ENCODE measurements at places on chromosomes 7 and 10. TPM values are rescaled to one million over a fixed set of nuclear protein-coding genes. Genes with fewer than 3 reads are reported as not detected.

- no peak overlapping the region for H3K27ac ChIP-seq
- no peaks in the 10 kb centered on the region for H3K27me3 ChIP-seq
- no peak for DNase-seq
These were observed 759.4 kb downstream of the CNTNAP2 start for GRCh38 chr7:146875981-146876380.

DNA sequence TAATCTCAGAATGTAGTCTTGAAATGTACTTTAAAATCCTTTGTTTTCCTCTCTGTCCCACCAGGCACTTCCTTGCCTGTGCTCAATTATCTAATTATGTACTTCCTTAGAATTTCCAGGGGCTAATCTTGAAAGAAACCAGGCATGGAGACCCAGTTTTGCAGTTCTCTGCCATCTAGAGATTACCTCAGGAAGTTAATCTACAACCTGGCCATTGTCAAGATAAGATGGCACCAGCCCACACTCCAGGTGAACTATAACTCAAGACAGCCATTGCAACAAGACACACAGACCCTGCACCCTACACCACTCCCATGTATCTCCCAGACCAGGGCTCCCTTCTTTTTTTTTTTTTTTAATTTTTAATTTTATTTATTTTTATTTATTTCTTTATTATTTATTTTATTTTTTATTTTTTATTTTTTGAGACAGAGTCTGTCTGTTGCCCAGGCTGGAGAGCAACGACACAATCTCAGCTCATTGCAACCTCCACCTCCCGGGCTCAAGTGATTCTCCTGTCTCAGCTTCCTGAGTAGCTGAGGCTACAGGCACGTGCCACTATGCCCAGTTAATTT, 85.9 kb upstream of the TRIM24 start:
- H3K4me1 ChIP-seq: no peaks in the 10 kb centered on the region
- H3K27ac ChIP-seq: no peak overlapping the region
- no peaks in the 10 kb centered on the region for H3K27me3 ChIP-seq
- DNase-seq: no peak
- H3K36me3 ChIP-seq: no peaks in the 10 kb centered on the region

DNA sequence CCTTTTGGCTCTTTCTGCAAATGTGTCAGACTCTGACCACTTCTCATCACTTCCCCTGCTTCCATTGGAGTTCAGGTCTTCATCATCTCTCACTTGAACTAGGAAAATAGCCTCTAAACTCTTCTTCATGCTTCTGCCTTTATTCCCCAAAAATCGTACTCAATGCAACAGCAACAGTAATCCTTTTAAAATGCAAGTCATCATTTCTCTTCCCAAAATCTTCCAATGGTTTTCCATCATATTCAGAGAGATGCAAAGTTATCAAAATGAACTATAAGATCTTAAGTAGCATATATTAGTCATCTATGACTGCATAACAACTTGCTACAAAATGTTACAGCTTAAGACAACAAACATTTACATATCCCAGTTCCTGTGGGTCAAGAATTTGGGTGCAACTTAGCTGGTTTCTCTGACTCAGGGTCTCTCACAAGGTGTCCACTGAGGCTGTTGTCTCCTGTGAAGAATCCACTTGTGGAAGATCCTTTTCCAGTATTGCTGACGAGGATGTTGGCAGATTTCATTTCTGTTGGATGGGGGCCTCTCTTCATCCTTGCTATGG, 31.0 kb upstream of the ETV1 start:
- no peaks in the 10 kb centered on the region for H3K4me1 ChIP-seq
- H3K27me3 ChIP-seq: no peaks in the 10 kb centered on the region
- DNase-seq: no peak
- no peaks in the 10 kb centered on the region for H3K36me3 ChIP-seq

DNA sequence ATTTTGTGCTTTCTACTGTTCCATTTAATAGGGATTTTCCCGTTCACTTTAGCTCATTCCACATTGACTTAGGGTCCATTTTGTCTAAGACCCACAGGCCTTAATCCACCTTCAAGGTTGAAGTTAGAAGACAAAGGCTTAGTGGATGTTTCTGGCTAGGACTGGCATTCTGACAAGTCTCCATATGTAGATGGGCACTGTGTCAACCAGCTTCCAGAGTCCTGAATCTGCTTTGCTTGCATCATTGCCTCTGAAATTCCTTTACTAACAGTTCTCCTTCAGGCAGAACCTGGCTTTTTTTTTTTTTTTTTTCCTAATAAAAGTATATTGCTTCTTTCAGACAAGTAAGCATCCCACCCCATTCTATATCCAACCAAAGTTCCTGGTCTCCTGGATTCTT, 69.6 kb upstream of the PDCD4 start:
- no peaks in the 10 kb centered on the region for H3K36me3 ChIP-seq
- peak overlapping the region; percentile 46 for H3K27ac ChIP-seq
- no peak overlapping the region for H3K4me3 ChIP-seq
- no peaks in the 10 kb centered on the region for H3K27me3 ChIP-seq

- H3K27me3 ChIP-seq: peaks cover 11% of the 10 kb centered on the region
- no peak overlapping the region for H3K4me3 ChIP-seq
- no peak for DNase-seq
- no peaks in the 10 kb centered on the region for H3K36me3 ChIP-seq
- no peak overlapping the region for H3K27ac ChIP-seq
- no peaks in the 10 kb centered on the region for H3K4me1 ChIP-seq
These were observed 110.1 kb upstream of the INSYN2A start for GRCh38 chr10:127306479-127306878.

- no peak for DNase-seq
- H3K27me3 ChIP-seq: peaks cover 42% of the 10 kb centered on the region
- H3K4me1 ChIP-seq: peaks cover 12% of the 10 kb centered on the region
- H3K4me3 ChIP-seq: peak overlapping the region; percentile 48
- H3K27ac ChIP-seq: no peak overlapping the region
These were observed 1.1 kb upstream of the STK32C start for GRCh38 chr10:132308587-132309470.

- DNase-seq: no peak
- H3K27me3 ChIP-seq: no peaks in the 10 kb centered on the region
- no peak overlapping the region for H3K27ac ChIP-seq
- no peak overlapping the region for H3K4me3 ChIP-seq
- no peaks in the 10 kb centered on the region for H3K4me1 ChIP-seq
These were observed 27.0 kb upstream of the GPR26 start for GRCh38 chr10:123639131-123639530.

GRCh38 chr10:66837990-66838389, 87.8 kb upstream of the LRRTM3 start:
- H3K27me3 ChIP-seq: no peaks in the 10 kb centered on the region
- no peak overlapping the region for H3K4me3 ChIP-seq
- no peak overlapping the region for H3K27ac ChIP-seq
- H3K4me1 ChIP-seq: no peaks in the 10 kb centered on the region

DNA sequence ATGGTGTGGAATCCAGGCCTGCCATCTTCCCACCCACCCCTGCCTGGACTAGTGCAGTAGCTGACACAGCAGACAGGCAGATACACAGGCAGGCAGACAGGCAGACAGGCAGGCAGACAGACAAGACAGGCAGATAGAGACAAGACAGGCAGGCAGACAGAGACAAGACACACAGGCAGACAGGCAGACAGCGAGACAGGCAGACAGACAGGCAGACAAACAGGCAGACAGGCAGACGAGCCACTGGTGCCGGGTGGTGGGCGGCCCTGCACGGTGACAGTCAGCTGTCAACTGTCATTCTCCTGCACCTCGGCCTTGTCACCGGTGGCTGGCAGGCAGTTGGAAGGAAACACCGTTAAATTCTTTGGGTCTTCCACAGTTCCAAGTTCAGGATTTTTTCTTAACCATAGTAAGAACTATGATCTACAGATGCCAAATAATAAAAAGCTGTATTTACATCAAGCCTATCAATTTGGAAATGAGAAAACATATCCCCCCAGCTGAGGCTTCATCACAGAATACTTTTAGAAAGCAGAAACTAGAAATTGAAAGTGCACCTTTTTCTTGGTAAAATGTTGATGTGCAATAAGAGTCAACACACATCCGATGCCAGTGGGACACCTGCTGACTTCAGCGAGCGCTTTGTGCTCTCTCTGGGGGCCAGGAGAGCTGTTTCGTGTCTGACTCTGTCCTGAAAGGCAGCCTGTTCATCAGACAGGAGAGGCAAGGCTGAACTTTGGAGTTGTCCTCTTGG, 250.4 kb downstream of the DNAJB6 start:
- no peak overlapping the region for H3K27ac ChIP-seq
- no peak for DNase-seq
- no peak overlapping the region for H3K4me3 ChIP-seq
- H3K4me1 ChIP-seq: peaks cover 10% of the 10 kb centered on the region
- H3K36me3 ChIP-seq: no peaks in the 10 kb centered on the region

GRCh38 chr7:142910481-142910880, 23.1 kb downstream of the TRPV5 start:
- no peak overlapping the region for H3K4me3 ChIP-seq
- no peaks in the 10 kb centered on the region for H3K36me3 ChIP-seq
- H3K4me1 ChIP-seq: no peaks in the 10 kb centered on the region
- no peak for DNase-seq

DNA sequence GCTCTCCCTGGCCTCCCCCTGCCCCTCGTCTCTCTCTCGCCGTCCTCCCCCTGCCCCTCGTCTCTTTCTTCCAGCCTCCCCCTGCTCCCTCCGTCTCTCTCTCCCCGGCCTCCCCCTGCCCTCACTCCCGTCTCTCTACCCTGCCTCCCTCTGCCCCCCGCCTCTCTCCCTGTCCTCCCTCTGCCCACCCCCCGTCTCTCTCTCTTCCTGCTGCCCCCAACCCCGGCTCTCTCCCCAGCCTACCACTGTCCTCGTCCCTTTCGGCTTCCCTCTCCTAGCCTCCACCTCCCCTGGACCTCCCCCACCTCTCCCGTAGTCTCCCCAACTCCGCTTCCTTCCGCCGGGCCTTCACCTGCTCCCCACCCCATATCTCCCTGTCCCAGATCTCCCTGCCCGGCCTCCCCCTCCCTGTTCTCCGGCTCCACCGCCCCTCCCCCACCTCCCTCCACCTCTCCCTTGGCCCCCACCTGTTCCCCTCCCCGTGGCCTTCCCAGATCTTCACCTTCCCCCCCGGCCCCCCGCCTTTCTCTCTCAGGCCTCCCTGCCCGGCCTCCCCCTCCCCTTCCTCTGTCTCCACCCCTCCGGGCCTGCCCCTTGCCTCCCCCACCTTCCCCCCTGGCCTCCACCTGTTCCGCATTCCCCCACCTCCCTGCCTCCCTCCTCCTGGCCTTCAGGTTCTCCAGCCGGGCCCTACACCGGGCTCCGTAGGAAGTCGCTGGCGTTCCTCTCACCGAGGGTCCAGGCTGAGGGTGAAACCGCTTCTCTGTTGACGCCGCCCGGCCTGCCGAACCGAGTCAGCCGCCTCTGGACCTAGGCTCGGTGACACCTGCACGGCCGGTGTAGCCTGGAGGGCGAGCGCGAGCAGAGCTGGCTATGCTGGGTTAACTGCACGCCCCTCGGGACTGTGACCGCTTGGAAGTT, 1.2 kb downstream of the GET4 start:
- DNase-seq: no peak
- peak overlapping the region; percentile 57 for H3K4me3 ChIP-seq
- H3K36me3 ChIP-seq: peaks cover 11% of the 10 kb centered on the region
- H3K27ac ChIP-seq: peak overlapping the region; percentile 85
- peaks cover 57% of the 10 kb centered on the region for H3K4me1 ChIP-seq
- H3K27me3 ChIP-seq: no peaks in the 10 kb centered on the region

DNA sequence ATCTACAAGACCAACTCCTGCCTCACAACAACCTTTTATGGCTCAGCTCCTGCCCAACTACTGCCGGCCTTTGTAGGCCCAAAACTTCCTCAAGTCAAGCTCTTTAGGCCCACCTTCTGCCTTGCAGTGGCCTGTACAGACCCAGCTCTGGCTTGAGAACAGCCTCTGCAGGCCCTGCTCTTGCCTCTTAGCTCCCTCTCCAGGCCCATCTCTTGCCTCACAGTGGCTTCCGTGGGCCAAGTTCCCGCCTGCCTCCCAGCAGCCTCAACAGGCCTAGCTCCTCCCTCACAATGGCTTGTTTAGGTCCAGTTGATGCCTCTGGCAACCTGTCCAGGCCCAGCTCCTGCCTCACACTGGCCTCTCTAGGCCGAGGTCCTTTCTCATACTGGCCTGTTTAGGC, 32.4 kb upstream of the VKORC1L1 start:
- no peak for DNase-seq
- no peaks in the 10 kb centered on the region for H3K4me1 ChIP-seq
- no peak overlapping the region for H3K27ac ChIP-seq
- no peaks in the 10 kb centered on the region for H3K36me3 ChIP-seq
- H3K4me3 ChIP-seq: no peak overlapping the region

DNA sequence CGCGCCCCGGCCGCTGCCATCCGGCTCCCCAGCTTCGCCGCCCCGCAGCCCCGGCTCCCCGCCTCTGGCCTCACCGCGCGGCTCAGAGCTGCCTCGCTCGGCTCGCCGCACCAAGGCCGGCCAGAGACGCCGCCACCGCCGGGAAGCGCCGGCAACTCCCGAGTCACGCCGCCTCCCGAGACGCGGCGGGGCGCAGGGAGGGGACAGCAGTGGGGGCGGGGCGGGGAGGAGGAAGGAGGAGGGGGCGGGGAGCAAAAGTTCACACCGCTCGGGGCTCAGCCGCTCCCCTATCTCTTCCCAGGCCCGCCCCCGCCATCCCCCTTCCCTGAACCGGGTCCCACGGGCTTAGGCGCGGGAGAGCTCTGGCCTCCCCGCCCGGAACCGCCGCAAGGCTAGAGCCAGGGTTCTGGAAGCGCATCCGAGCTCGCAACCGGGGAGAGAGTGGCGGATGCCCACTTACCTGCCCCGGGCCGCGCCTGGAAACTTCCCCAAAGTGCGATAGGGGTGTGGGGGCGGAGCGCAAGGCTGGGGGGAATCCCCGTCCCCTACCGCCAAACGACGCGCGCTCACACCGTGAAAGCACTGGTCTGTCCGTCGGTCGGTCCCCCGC, 1.0 kb downstream of the CHST15 start:
- peaks cover 2% of the 10 kb centered on the region for H3K4me1 ChIP-seq
- peak overlapping the region; percentile 5 for H3K4me3 ChIP-seq
- peaks cover 64% of the 10 kb centered on the region for H3K27me3 ChIP-seq
- H3K27ac ChIP-seq: no peak overlapping the region
- no peaks in the 10 kb centered on the region for H3K36me3 ChIP-seq

DNA sequence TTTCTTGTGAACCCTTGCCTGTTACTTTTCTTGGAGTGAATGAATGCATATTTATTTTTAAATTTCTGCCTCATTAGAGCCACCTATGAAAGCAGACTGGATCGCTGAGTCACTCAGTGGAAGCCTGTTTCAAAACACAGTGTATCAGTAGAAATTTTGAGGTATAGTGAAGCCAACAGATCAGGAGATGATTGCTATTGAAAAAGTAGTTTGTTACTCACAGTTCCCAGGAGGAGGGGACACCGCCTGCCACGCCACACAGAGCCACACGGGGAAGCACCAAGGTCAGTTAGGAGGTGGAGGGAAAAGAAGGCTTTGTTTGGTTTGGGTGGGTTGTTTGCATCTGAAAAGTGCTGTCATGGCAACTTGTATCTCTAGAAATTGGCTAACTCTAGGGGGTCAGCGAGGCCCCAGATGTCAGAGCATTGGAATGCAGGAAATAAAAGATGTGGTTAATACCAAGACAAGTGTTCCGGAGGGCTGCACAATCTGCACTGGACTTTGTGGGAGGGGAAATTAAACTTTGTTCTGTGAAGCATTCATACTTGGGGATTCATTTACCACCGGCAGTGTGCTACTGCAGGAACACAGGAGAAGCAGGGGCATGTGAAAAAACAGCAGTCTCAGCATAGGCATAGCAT, 106.4 kb upstream of the SDK1 start:
- DNase-seq: no peak
- H3K27me3 ChIP-seq: no peaks in the 10 kb centered on the region
- H3K36me3 ChIP-seq: no peaks in the 10 kb centered on the region
- no peak overlapping the region for H3K4me3 ChIP-seq

PIK3AP1 gene
- total RNA-seq: 6.7 TPM

NIPSNAP2 gene
- total RNA-seq: 38.6 TPM
